ENCODE measurements at places on chromosomes 6 and 20.

DNA sequence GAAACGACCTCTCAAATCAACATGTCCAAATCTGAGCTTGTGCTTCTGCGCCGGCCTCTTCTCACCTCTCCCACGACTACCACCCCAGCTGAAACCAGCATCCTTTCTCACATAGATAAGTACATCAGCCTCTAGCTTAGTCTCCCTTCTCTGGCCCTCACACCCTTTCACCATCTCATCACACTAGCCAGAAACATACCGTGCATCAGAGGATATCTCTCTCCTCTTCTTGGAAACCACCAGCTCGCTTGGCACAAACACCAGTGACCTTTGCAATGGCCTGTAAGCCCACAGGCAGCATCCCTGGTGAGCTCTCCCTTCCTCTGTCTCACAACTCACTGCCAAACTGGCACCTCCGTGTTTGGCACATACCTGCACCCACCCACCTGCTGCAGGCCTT, 291.8 kb downstream of the EYA4 start:
- DNase-seq, result no peak

- DNase-seq, result no peak
These were observed 488.6 kb upstream of the SULF2 start for GRCh38 chr20:48273843-48274242.

GRCh38 chr20:51014797-51015722, 7.8 kb downstream of the KCNG1 start:
- peak; percentile 71 for DNase-seq

GRCh38 chr20:60955706-60956105, 296.4 kb upstream of the CDH4 start:
- no peak for DNase-seq

DNA sequence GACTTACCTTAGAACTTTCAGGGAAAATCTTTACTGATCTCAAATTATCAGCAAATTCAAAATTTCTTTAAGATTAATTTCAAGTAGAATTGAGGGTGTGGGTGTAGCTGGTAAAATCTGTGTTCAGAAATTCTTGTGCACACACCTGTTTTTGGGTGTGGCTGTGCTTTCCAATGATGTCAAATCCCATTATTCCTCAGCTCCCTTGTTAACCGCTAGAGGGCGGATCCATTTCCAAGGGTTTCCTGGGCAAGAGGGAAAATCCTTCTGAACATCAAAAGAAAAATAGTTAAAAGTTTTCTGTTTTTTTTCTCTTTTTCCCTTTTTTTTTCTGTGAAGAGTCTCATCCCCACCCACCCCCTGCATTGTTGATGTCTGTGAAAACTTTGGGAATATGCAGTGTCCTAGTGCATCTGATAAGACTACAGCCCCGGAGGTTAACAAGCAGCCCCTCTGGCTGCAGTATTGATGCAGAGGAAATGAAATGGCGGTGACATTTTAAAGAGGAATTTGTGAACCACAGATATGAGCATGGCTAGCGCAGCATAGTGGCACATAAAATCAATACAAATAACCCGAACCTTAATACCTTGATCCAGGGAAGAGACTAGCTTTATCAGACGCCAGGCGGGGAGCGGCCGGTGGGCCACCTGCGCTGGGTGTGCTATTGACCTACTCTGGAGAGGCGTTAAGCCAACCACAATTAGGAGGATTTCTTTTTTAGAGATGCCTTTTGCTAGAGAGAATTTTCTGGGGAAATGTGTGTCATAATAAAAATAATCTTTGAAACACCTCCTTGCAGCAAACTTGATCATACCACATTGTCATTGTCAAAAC, 130.9 kb downstream of the FOXA2 start:
- DNase-seq, result no peak

DNA sequence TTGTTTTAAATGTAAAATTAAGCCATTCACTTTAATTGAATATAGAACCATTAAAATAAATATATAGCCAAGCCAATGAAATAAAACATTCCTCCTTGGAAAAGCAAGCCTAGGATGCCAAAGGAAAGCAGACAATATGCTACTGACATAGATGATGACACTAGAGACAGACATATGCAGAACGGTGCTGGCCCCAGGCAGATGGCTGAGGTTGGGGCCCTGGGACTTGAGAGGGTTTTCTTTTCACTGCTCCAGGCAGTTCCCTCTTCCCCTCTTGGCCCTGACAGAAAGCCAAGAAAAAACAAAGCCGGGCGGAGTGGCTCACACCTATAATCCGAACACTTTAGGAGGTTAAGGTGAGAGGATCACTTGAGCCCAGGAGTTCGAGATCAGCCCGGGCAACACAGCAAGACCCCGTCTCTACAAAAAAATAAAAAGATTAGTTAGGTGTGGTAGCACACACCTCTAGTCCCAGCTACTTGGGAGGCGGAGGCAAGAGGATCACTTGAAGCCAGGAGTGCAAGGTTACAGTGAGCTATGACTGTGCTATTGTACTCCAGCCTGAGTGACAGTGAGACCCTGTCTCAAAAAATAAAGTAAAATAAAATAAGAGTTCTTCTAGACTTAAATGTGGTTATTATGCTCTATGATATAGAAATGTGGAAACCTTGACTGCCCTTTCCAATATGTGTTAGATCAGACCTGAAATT, 31.2 kb downstream of the FASTKD5 start:
- DNase-seq, result no peak

DNA sequence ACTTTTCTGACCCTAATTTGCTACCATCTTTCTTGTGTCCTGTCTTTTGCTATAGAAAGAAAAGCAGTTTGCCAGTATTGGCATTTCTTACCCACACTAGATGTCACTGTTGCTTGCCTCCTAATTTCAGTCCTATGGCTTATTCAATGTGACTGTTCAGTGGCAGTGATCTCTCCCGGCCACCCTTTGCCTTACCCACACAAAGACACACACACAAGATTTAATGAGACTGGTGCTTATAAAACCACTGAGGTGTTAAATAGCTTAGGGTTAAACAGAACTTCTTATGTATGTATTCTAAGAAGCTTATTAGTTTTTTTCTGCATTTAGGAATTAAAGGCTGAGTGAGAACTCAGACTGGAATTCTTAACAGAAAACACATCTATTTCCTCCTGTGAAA, 233.6 kb upstream of the ASCC3 start:
- no peak for DNase-seq

DNA sequence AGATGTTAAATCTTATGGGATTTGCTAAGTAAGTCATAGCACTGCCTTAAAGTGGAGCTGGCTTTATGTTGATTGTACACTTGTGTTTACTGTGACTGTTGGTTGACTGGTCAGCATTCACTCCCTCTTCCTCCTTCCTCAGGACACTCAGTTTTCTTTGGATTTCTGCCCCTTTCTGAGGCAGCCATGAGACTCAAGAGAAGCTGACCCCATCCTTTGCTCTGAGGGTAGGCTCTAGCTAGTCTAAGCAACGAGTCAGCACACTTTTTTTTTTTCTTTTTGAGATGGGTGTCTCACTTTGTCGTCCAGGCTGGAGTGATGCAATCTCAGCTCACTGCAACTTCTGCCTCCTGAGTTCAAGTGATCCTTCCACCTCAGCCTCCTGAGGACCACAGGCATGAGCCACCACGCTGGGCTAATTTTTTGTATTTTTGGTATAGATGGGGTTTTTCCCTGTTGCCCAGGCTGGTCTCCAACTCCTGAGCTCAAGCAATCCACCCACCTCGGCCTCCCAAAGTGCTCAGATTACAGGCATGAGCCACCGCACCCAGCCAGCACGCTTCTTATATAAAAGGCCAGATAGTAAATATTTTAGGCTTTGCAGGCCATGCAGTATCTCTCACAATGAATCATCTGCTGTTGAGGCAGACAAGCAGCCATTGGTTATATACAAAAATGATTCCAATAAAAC, 191.4 kb downstream of the NFATC2 start:
- peak; percentile 54 for DNase-seq

All from SJSA1 (cell line).